Bladder microvascular endothelial cell (primary cell): ENCODE measurements at places on chromosomes 2 and 18. TPM values are rescaled to one million over a fixed set of nuclear protein-coding genes. Genes with fewer than 3 reads are reported as not detected.

RAB17 gene
- total RNA-seq, result 0.97 and 6.8 TPM in 2 replicates

OSBPL6 gene
- total RNA-seq, result 0.65 and 13.4 TPM in 2 replicates

MC4R gene
- total RNA-seq, result not detected in 2 replicates

PDE11A gene
- total RNA-seq, result under 0.01 TPM in 2 replicates

CXCR1 gene
- not detected in 2 replicates for total RNA-seq

IL1RL2 gene
- total RNA-seq, result not detected in 2 replicates

RNF152 gene
- 22.8 and 123 TPM in 2 replicates for total RNA-seq

PXDN gene
- 415 and 652 TPM in 2 replicates for total RNA-seq

RTKN gene
- total RNA-seq, result 3.2 and 30.9 TPM in 2 replicates
